AG04450 (cell line): ENCODE measurements at places on chromosomes 2 and 18.

- DNase-seq, result no peak
Measured at GRCh38 chr2:54461261-54461660, 5.1 kb downstream of the SPTBN1 start.

- no peak for DNase-seq
Measured at GRCh38 chr2:169525434-169525833, 15.9 kb downstream of the KLHL41 start.

DNA sequence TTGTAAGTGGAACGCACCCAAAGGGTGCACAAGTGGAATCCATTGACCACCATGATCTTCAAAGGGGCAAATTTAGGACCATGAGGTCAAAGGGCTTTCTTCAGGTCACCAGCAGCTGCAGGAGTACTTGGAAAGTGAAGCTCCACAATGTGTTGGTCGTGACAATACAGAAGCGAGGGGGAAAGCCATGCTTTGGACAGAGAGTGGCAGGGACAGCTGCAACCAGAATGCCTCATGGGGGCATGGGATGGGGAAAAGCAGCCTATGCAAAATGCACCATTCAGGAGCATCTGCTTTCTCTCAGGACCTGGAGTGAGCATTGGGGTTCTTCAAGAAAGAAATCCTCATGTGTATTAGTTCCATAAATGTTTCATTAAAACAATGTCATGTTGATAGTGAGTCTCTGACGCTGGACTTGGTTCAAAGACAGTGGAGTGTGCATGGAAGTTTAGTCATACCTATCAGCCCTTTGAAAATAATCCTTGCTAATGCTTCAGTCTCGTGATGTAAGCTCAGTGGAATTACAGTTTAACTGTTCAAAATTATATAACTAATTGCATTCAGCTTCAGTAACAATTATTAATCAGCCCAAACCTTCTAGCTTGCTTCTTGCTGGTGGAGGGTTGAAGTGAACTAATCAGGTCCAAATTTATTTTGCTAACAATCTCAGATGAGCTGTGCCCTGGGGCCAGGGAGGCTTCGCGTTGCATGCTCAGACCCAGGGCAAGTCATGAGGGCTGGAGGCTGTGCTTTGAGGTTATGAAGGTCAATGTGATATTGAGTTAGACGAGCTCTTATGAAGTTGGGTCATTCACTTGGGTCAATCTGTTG is 41.6 kb downstream of the ACKR3 start:
- DNase-seq, result no peak

DNA sequence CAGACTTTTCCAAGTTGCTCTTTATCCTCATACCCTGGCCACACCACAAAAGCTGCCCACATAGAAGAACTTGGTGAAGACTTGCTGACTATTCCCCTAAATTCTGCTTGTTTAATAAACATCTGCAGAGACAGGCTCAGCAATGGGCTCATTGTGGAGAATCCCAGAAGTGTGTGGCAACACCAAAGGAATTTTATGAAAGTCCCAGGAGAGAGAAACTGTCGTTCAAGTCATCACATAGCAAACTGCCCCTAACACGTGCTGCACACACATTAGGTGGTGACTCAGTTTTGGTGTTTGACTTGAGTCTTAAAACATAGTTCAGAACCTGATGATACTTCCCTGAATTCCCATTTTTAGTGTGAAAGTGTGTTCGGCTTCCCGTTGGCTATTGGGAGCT is 38.6 kb downstream of the CYP1B1 start:
- DNase-seq, result no peak
